ENCODE measurements at places on chromosomes 6 and 20. TPM values are rescaled to one million over a fixed set of nuclear protein-coding genes. Genes with fewer than 3 reads are reported as not detected.

DNA sequence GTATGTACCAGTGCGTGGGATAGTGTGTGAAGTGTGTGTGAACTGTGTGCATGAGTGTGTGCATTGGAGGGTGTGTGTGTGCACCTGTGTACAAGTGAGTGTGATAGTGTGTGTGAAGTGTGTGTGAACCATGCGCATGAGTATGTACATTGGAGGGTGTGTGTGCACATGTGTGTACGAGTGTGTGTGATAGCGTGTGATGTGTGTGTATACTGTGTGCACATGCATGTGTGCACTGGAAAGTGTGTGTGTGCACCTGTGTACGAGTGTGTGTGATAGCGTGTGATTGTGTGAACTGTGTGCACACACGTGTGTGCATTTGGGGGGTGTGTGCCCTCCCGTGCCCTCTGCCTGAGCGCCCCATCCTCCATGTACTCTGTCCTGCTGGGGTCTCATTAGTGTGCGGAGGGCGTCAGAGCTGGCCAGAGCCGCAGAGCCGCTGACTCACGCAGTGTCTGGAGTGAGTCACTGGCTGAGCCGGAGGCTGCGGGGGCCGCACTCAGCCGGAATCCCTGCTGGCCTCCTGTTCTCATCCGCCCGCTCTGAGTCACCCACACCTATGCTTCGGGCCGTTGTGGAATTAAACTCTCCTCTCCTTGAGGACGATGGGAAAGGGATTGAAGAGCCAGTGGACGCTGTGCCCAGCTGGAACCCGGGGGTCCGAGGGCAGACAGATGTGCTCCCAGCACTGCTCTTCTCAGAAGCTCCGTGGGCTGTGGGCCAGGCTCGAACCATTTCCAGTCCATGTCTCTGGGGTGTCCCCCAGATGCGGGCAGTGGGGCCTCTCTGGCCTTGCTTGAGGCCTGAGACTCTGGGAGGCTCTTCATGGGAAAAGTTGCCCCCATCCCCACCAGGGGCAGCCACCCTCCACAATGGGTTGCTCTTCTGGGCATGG, 27.3 kb upstream of the STX16 start:
- H3K27ac ChIP-seq = no peak overlapping the region
- H3K4me1 ChIP-seq = peaks cover 1% of the 10 kb centered on the region
- DNase-seq = no peak
- no peaks in the 10 kb centered on the region for H3K36me3 ChIP-seq
- peaks cover 1% of the 10 kb centered on the region for H3K27me3 ChIP-seq

GRCh38 chr6:157773248-157773773, 49.7 kb upstream of the SNX9 start:
- H3K27me3 ChIP-seq = peaks cover 27% of the 10 kb centered on the region
- no peak overlapping the region for H3K27ac ChIP-seq
- peaks cover 8% of the 10 kb centered on the region for H3K36me3 ChIP-seq
- H3K4me3 ChIP-seq = no peak overlapping the region
- no peak for DNase-seq

Gene BTN2A1
- total RNA-seq = 31.0 TPM

DNA sequence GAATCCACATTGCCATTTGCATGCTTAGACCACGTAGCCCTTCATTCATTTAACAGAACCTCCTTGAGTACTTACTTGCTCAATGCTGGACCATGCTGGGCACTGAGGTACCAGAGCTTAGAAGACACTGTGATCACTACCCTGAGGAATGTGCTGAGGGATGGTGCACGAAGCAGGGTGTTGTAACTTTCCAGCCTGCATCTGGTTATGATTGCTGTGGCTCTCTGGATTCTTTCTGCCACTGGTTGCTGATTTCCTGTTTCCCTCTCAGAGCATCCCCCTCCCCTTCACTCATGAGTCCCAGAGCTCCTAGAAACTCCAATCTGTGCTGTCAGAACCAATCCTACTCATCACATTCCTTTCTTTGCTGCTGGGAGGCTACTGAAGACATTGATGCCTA, 537.4 kb downstream of the PTPRT start:
- no peaks in the 10 kb centered on the region for H3K27me3 ChIP-seq
- H3K4me3 ChIP-seq = no peak overlapping the region
- no peaks in the 10 kb centered on the region for H3K4me1 ChIP-seq
- H3K27ac ChIP-seq = no peak overlapping the region
- H3K36me3 ChIP-seq = no peaks in the 10 kb centered on the region

Gene KIF3B
- 23.4 TPM for total RNA-seq

DNA sequence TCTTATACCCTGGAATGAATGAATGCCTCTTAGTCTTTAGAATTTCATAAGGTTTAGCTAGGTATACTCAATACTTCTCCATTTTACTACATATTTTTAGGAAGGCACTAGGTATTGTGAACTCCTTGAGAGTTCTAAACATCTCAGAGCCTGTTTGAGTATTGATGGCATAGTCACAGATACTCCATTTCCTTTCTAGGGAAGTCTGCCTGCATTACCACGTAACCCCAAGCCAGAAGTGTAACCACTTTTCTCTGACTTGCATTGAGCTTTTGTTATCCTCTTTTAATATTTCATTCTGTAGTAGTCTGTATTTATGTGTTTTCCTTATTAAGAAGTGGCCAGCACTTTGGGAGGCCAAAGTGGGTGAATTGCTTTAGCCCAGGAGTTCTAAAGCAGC, 12.2 kb downstream of the TOP1 start:
- H3K4me1 ChIP-seq = peaks cover 81% of the 10 kb centered on the region
- no peaks in the 10 kb centered on the region for H3K27me3 ChIP-seq
- peak overlapping the region; percentile 73 for H3K27ac ChIP-seq
- peaks cover 52% of the 10 kb centered on the region for H3K36me3 ChIP-seq

GRCh38 chr6:43896329-43897255, 126.6 kb downstream of the VEGFA start:
- H3K27me3 ChIP-seq = peaks cover 13% of the 10 kb centered on the region
- H3K27ac ChIP-seq = no peak overlapping the region
- DNase-seq = no peak
